ENCODE measurements at places on chromosomes 6 and 20. TPM values are rescaled to one million over a fixed set of nuclear protein-coding genes. Genes with fewer than 3 reads are reported as not detected.

DNA sequence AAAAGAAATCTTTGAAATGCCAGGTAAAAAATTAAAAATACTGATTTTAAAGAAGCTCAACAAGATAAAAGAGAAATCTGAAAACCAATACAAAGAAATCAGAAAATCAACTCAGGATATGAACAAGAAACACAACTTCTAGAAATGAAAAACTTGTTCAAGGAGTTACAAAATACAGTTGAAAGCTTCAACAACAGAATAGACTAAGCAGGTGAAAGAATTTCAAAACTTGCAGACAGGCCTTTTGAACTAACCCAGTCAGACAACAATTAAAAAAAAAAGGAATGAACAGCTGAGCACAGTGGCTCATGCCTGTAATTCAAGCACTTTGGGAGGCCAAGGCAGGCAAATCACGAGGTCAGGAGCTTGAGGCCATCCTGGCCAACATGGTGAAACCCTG, 57.8 kb downstream of the PDSS2 start:
- no peak for DNase-seq

DNA sequence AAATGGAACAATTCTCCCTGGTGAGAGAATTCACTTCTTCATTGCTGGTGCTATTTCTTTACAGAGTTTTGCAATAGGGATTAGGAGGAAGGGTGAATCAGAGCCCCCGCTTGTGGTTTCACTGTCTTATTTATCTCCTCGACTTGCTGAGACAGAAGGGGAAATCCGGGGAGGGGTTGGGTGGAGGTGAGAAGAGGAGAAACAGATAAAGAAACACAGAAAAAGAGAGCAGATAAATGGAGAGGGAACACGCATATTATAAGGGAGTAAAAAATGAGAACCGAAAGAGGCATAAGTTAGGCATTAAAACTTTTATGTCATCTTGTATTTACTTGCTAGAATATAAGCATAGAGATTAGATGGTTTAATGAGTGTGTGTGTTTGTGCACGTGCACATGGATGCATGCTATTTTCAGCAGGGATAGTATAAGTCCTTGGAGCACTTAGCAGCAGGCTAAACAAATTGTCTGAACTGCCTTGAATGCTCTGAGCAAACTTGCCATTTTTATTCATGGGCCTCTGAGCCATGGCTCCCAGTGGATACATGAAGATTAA, 105.0 kb downstream of the OLIG3 start:
- peak; percentile 77 for DNase-seq

DNA sequence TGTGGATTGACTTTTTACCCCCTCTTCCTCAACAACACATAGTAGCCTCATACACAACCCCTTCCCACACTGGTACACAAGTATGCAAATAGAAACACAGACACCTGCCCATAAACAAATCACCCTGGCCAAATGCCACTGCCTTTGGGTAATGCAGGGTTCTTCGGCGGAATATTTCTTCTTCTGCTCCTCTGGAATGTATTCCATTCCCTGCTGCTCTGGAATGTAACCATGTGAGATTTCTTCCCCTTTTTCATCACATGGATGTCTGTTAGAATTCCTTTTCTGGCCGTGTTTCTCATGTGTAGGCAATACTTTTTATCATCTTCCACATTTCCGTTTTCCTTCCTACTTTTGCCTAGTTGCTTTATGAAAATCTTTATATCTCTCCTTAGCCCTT, 76.1 kb upstream of the TPD52L1 start:
- DNase-seq, result no peak

- no peak for DNase-seq
Measured at GRCh38 chr20:9255171-9255570, 186.3 kb downstream of the PLCB4 start.

GRCh38 chr6:110529355-110529754, 52.9 kb upstream of the SLC22A16 start:
- peak; percentile 86 for DNase-seq

SPATS1 gene
- total RNA-seq, result not detected
